ENCODE measurements at places on chromosomes 3 and 15. TPM values are rescaled to one million over a fixed set of nuclear protein-coding genes. Genes with fewer than 3 reads are reported as not detected.

Gene ACKR4
- total RNA-seq = not detected

GRCh38 chr3:41574900-41575299, 375.6 kb downstream of the CTNNB1 start:
- DNase-seq = no peak
- no peaks in the 10 kb centered on the region for H3K27me3 ChIP-seq
- no peaks in the 10 kb centered on the region for H3K4me1 ChIP-seq
- H3K27ac ChIP-seq = no peak overlapping the region
- H3K4me3 ChIP-seq = no peak overlapping the region

DNA sequence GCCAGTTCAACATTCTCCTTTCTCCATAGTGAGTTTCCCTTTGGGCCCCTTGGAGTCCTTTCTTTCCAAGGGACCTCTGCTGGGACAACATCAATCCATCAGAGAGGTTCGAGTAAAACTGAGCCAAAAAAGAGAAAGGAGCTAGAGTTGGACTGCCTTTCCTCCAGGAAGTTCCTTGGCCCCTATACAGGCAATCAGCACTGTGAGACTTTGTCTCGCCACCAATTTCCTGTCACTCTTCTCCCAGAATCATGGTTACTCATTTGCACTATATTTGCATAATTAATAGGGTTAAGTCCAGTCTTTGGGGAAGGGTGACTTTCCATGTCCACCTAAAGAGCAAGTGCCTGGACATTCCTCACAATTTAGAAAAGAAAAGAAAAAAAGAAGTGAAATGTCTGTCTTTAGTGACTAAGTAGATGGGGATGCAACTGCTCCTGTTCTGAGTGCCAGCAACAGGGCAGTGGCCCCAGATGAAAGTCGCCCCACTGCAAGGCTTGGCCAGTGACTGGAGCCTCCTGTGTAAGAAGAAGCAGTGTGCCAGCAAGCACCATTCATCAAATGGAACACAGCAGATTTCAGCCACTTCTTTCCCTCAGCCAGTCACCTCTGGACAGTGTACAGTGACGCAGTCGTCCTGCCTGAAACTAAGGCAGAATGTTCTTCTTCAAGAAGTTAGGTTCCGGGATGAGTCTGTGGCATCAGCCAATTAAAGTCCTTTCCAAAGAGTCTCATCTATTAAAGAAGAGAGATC, 91.6 kb downstream of the FSIP1 start:
- no peak overlapping the region for H3K27ac ChIP-seq
- H3K4me3 ChIP-seq = no peak overlapping the region
- H3K36me3 ChIP-seq = no peaks in the 10 kb centered on the region
- peaks cover 14% of the 10 kb centered on the region for H3K4me1 ChIP-seq

GRCh38 chr15:27928386-27928785, 170.7 kb downstream of the OCA2 start:
- no peaks in the 10 kb centered on the region for H3K4me1 ChIP-seq
- no peak for DNase-seq
- no peak overlapping the region for H3K27ac ChIP-seq
- no peaks in the 10 kb centered on the region for H3K27me3 ChIP-seq
- H3K4me3 ChIP-seq = no peak overlapping the region

GRCh38 chr3:16130066-16130465, 44.4 kb upstream of the GALNT15 start:
- H3K27me3 ChIP-seq = no peaks in the 10 kb centered on the region
- no peak for DNase-seq
- no peak overlapping the region for H3K4me3 ChIP-seq
- H3K27ac ChIP-seq = no peak overlapping the region
- no peaks in the 10 kb centered on the region for H3K36me3 ChIP-seq
- no peaks in the 10 kb centered on the region for H3K4me1 ChIP-seq

Data from A673 (cell line).